ENCODE measurements at places on chromosomes 6 and 20. TPM values are rescaled to one million over a fixed set of nuclear protein-coding genes. Genes with fewer than 3 reads are reported as not detected.

DNA sequence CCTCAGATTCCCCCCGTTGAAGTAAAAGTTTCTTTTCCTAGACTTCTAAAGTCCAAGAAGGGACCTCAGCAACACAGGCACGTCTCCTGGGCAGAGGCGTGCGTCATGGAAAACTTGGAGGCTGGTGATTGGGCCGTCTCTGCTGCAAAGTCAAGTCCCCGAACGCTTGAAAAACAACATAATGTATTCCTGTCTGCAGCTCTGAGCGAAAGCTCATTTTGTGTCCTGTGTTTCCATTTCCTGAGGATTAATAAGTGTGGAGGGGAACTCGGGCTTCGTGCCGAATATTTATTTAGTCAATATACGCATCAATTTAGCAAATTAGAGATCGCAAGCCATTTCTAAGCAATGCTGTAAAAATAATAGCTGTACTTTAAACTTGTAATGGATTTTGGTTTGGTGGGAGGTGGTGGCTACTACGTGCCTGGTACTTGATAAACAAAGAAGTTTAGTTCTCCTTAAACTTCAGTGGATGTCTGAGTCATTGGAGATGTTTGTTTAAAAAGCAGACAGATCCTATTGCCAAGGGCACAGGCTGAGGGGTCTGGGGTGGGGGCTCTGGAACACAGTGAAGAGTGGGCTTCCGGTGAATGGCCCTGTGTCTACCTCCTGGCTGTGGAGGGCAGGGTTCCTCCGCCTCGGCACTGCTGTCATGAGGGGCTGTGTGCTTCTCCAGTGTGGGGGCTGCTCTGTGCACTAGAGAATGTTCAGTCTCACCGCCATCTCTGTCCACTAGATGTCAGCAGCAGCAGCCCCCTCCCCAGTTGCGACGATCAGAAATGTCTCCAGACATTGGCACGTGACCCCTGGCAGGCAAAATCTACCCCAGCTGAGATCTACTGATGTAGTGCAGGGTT is 21.8 kb downstream of the PCK1 start:
- DNase-seq = no peak
- no peak overlapping the region for H3K27ac ChIP-seq
- H3K27me3 ChIP-seq = peaks cover 40% of the 10 kb centered on the region

DNA sequence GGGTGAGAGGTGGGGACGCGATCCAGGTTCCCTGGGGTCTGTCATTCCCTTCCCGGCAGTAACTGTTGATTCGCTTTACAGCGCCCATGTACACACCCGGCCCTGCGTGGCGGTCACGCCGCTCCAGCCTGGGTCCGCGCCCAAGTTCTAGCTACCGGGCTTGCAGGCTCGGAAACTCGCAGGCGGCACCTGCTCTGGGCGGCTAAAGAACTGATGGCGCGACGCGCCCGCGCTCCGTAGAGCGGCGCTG is 1.4 kb upstream of the POU3F2 start:
- peaks cover 89% of the 10 kb centered on the region for H3K27me3 ChIP-seq
- peak overlapping the region; percentile 48 for H3K27ac ChIP-seq
- no peak for DNase-seq
- peaks cover 35% of the 10 kb centered on the region for H3K4me1 ChIP-seq
- H3K36me3 ChIP-seq = peaks cover 1% of the 10 kb centered on the region

DNA sequence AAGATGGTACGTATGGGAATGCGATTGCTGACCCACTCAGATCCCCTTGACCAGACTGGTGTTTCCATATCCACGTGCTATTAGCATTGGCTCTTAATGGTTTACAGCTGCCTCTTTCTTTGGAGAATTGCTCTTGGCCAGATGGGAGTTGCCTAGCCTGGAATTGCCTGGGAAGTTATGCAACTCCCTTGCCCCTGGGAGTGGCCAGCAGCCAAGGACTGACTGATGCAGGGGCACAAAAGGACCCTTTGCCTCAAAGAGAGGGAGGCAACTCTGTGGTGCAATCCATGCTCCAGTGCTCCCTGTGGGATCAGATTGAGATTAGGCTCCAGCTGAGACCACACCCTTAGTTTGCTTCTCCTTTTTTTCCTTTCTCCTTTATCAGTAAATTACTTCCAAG is 203.5 kb upstream of the JAG1 start:
- H3K27ac ChIP-seq = no peak overlapping the region
- no peak for DNase-seq
- no peaks in the 10 kb centered on the region for H3K27me3 ChIP-seq
- H3K36me3 ChIP-seq = no peaks in the 10 kb centered on the region
- H3K4me1 ChIP-seq = no peaks in the 10 kb centered on the region
- H3K4me3 ChIP-seq = no peak overlapping the region

GRCh38 chr20:25006431-25007167 is 14.0 kb upstream of the APMAP start:
- H3K4me3 ChIP-seq = no peak overlapping the region
- peaks cover 12% of the 10 kb centered on the region for H3K36me3 ChIP-seq
- peak; percentile 29 for DNase-seq
- no peaks in the 10 kb centered on the region for H3K27me3 ChIP-seq
- no peak overlapping the region for H3K27ac ChIP-seq

The NDUFAF4 gene
- 48.5 TPM for total RNA-seq

DNA sequence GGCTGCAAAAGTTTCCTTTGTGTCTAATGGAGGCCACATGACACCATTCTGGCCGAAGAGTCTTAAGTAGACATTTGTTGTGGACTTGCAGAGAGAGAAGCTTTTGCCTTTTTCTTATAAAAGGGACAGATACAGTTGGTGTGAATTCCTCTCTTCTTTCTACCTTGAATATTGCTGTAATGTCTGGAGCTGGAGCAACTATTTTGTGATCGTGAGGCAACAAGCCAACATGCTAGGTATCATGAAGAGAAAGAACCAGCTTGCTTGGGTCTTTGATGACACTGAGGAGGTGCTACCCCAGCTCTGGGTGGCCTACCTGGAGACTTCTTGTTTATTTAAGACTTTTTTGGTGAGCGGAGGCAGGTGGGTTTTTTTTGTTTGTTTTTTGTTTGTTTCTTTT is 16.3 kb upstream of the SYNJ2 start:
- DNase-seq = no peak
- no peak overlapping the region for H3K27ac ChIP-seq
- peaks cover 3% of the 10 kb centered on the region for H3K27me3 ChIP-seq
- peaks cover 6% of the 10 kb centered on the region for H3K36me3 ChIP-seq
- no peak overlapping the region for H3K4me3 ChIP-seq
- H3K4me1 ChIP-seq = peaks cover 25% of the 10 kb centered on the region

The HDDC2 gene
- total RNA-seq = 61.7 TPM

DNA sequence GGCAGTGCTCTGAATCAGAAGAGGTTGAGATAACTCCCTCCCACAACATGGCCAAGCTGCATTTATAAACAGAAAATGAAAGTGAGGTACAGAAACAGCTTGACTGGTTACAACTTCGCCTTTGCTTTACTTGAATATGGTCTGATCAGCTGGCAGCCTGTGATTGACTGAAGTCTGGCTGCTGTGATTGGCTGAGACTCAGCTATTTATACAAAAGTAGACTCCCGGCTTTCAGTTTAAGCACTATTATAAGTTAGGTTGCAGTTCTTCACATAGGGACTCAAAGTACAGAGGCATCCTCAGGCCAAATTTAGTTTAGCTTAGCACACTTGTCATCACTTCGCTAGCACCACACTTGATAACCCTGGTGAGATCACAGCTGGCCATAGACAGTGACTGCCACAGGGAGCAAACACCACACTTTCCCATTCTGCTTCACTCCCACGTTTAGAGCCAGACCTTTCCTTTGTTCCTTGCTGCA is 362.6 kb downstream of the EPM2A start:
- peaks cover 11% of the 10 kb centered on the region for H3K4me1 ChIP-seq
- H3K27me3 ChIP-seq = no peaks in the 10 kb centered on the region
- H3K36me3 ChIP-seq = peaks cover 2% of the 10 kb centered on the region
- peak overlapping the region; percentile 75 for H3K27ac ChIP-seq
- DNase-seq = peak; percentile 56
